Stimulated activated CD8-positive, alpha-beta memory T cell treated with anti-CD3 and anti-CD28 coated beads, Interleukin-4, amount 100 ng/mL, for 1 hour (primary cell): ENCODE measurements at places on chromosomes 1 and 21.

DNA sequence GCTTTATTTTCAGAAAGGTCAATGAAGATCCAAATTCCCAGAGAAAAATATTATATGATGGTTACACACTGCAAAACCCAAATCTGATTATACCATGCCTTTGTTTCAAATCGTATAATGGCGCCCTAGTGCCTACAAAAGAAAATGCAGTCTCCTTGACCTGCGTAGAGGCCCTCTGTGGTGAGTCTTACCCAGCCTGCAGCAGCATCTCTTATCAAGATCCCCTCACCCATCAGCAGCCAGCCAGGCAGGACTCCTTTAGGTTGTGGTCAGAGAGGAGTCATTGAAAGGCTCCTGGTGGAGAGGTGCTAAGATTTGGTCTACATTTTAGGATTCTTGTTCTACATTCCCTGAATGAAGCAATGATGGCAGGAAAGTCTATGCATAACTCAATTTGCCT is 23.7 kb upstream of the DAB1 start:
- DNase-seq, result no peak

DNA sequence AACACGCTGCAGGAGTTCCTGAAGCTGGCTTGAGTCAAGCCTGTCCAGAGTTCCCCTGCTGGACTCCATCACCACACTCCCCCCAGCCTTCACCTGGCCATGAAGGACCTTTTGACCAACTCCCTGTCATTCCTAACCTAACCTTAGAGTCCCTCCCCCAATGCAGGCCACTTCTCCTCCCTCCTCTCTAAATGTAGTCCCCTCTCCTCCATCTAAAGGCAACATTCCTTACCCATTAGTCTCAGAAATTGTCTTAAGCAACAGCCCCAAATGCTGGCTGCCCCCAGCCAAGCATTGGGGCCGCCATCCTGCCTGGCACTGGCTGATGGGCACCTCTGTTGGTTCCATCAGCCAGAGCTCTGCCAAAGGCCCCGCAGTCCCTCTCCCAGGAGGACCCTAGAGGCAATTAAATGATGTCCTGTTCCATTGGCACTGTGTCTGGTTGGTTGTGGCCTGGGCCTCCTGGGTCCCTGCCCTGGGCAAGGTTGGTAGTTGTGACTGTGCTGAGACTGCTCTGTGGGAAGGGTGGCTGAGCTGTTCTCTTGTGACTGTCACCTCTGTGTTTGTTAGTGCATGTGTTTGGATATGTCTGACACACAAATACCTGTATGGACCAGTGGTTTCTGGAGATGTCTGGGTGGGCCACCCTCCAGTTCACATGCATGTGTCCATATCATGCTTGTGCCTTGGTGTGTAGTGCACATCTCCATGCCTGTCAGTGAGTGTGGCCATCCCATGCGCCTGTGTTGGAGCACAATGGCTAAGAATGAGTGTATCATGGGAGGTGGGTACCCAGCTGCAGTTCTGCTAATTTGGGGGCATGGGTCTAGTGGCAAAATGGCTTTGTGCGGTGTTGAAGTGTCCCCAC is 1.4 kb downstream of the SH3BGRL3 start:
- no peak for DNase-seq

- DNase-seq, result no peak
Measured at GRCh38 chr1:46183079-46183847, 7.0 kb upstream of the P3R3URF start.

- no peak for DNase-seq
Measured at GRCh38 chr1:233151861-233152260, 143.7 kb downstream of the PCNX2 start.

DNA sequence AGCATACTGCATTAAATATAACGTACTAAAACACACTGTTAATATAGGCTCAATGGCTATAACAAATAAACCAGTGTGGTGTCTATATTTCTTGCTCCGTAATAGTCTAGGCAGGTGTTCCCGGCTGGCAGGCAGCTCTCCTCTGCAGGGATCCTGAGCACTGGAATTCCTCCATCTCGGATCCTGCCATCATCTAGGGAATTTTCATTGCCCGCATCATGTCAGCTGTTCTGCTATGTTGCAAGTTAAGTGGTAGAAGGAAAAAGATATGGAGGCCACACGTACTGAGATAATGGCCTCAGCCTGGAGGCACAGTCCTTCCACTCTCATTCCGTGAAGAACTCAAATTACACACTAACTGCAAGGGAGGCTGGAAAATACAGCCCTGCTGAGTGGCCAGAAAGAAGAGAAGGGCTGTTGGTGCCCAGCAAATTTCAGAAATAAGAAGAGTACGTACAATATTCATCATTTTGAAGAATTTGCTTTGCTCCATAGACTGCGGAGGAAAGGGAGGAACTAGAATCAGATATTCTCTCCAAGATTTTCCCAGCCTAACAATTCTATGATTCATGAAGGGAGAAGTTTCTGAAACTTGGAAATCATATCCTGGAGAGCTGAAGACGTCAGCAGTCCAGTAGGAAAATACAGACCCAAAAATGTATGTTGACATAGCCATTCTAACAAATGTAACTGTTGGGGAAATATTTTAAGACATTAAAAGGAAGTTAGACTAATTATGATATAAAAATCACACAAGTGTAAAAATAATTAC is 263.3 kb downstream of the MRPL39 start:
- no peak for DNase-seq

DNA sequence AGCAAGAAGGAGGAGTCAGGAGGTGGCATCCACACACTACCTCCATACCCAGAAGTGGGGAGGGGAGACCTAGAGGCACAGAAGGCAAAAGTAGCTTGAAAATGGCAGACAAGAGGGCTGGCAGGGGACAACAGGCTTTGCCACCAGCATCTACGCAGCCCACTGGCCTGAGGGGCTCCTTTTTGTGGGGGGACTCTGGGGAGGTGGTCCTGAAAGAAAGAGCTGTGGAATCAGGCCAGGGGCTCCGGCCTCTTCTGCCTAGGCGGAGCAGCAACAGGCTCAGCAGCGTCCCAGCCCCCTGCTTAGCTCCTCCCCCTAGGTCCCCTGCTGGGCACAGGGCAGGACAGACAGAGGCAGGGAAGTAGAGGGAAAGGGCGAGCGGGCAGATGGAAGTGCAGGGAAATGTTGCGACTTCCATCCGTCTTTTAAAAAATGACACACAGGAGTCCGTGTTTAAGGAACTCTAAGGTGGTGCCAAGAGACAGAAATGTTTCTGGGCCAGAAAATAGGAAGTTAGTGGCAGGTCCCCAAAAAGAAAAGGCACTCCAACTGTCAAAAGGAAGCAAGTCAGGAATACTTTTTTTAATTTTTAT is 10.0 kb upstream of the LEFTY2 start:
- no peak for DNase-seq

DNA sequence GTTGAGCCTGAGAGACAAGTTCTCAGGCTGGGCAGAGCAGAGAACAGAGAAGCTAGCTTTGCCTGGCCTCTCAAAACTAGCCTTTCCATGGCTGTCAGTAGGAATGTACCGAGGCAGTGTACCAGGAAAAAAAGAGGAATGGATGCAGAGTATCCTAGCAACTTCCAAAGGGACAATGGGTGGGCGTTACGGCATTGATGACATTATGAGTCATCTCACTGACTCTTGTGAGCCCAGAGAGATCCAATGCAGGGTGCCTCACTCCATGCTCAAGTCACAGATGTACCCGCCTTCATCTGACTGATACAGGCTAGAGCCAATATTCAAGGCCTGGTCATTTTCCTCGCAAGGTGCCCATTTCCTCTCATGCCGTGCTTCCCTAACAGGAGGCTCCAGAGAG is 51.4 kb upstream of the C8B start:
- no peak for DNase-seq

- no peak for DNase-seq
Measured at GRCh38 chr1:221039616-221040015, 160.4 kb downstream of the HLX start.
